ENCODE measurements at places on chromosomes 3 and 15.

- DNase-seq, result no peak
Observed at GRCh38 chr3:98232489-98232888, 31.6 kb upstream of the OR5H6 start.

- no peak for DNase-seq
Observed at GRCh38 chr3:143172062-143172794, 52.7 kb downstream of the CHST2 start.

DNA sequence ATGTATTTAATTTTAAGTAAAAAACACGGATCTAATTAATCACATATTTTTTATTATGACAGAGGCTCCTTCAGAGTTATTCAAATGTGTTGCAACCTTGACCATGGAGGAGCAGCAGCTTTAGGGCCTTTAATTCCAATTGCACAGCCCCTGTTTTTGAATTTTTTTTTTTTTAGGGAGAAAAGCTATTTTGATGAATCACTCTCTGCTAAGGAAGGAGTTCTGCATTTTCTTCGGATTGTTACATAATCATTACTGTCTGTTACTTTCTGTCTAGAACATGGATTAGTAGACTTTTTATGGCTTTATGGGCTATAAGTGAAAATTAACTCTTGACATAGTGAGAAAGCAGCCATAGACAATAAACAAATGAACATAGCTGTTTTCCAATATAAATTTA lies 90.8 kb downstream of the MCTP2 start:
- DNase-seq, result no peak

GRCh38 chr3:127206154-127206553 lies 13.2 kb downstream of the PRR23E start:
- DNase-seq, result no peak

GRCh38 chr3:114878114-114878839 lies 268.8 kb downstream of the ZBTB20 start:
- no peak for DNase-seq

GRCh38 chr3:14422016-14422963 lies 19.9 kb downstream of the SLC6A6 start:
- no peak for DNase-seq
